ENCODE measurements at places on chromosomes 6 and 20. TPM values are rescaled to one million over a fixed set of nuclear protein-coding genes. Genes with fewer than 3 reads are reported as not detected.

DNA sequence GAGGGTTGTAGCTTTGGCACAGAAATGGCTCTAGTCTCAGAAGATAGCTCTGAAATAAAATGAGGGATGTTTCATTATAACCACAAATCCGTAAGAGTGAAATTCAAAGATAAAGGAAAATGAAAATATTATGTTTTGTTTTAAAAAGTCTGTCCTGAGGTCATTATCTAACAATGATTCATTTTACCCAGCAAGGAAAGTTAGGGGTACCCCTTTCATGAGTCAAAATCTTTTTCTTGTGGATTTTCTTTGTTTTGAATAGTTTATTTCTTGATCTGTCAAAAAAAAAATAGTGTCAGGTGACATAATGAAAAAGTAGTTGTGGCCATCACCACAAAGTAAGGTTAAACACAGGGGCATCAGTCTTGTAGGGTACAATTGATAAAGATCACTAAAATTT, 59.7 kb upstream of the MYB start:
- no peak for DNase-seq

DNA sequence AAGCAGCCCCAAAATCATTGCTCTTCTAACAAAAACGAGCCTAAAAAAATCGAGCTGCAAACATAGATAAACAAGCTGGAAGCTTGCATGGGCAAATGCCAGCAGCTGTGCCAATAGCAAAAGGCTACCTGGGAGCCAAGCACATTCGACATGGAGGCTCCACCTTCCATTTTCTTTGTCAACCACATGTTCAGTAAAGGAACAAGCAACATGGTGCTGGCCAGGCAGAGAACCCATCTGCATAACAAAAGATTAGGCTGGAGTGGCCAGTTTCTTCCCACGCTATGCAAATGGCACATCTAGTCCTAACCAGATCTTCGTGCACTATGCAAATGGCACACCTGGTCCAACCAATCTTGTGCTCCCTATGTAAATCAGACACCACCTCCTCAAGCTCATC, 110.5 kb downstream of the KIF16B start:
- DNase-seq: no peak

- no peak for DNase-seq
Measured at GRCh38 chr6:73006146-73006545, 219.2 kb downstream of the KHDC1L start.

- DNase-seq: no peak
Measured at GRCh38 chr6:164144316-164144715, 729.8 kb downstream of the QKI start.

GRCh38 chr6:166289207-166290060, 18.8 kb downstream of the PRR18 start:
- no peak for DNase-seq

DNA sequence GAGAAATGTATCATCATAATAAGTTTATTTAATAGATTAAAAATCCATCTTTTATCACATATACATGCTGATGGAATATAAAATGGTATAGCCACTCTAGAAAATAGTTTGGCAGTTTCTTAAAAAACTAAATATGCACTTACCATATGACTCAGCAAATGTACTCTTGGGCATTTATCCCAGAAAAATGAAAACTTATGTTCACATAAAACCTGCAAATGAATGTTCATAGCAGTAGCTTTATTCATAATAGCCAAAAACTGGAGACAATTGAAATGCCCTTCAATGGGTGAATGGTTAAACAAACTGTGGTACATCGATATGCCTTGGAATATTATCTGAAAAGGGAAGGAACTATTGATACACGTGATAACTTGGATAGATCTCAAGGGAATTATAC, 6.4 kb upstream of the NCOA7 start:
- no peak for DNase-seq

The TSBP1 gene
- total RNA-seq: not detected
